ENCODE measurements at places on chromosomes 4 and X.

- no peak for DNase-seq
These were observed 65.6 kb downstream of the JAKMIP1 start for GRCh38 chr4:6134612-6135220.

- DNase-seq: peak; percentile 45
These were observed 206.5 kb upstream of the PDE5A start for GRCh38 chr4:119834906-119835612.

DNA sequence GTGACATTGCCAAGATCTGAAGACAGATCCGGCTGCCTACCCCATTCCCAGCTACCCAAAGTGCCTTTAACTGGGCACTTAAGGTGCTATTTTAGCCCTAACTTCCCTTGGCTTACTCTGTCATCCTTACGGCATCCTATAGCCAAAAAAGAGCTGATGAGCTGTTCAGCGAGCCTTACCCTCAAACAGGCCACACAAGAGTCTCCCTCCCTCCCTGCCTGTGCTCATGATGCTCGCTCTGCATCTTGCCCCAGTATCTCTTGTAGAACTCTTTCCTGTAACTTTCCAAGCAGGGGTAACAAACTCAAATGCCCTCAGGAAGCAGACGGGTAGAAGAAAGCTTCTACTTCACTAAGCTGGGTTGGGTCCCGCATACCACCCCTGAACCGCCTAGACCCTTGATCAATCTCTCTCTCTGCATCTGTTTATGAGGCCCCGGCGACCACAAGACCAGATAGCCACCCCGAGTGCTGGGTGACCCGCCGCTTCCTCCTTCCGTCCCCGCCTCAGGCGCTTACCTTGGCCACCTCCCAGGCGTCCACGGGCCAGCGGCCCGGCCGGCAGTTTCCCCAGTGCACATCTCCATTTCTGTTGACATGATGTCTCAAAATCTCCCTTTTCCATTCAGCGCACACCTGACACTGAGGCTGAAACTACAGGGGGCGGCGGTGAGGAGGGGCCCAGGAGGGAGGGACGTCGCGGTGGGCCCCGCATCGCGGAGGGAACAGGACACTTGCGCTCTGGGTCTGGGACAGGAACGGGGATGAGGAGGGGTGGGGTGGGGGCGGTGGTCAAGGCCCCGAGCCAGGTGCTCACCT, 663 bp downstream of the CXorf38 start:
- peak; percentile 87 for DNase-seq

- DNase-seq: no peak
These were observed 207.1 kb downstream of the ENOX2 start for GRCh38 chrX:130695931-130696330.

GRCh38 chrX:109890910-109891502, 111.9 kb upstream of the TMEM164 start:
- peak; percentile 44 for DNase-seq

DNA sequence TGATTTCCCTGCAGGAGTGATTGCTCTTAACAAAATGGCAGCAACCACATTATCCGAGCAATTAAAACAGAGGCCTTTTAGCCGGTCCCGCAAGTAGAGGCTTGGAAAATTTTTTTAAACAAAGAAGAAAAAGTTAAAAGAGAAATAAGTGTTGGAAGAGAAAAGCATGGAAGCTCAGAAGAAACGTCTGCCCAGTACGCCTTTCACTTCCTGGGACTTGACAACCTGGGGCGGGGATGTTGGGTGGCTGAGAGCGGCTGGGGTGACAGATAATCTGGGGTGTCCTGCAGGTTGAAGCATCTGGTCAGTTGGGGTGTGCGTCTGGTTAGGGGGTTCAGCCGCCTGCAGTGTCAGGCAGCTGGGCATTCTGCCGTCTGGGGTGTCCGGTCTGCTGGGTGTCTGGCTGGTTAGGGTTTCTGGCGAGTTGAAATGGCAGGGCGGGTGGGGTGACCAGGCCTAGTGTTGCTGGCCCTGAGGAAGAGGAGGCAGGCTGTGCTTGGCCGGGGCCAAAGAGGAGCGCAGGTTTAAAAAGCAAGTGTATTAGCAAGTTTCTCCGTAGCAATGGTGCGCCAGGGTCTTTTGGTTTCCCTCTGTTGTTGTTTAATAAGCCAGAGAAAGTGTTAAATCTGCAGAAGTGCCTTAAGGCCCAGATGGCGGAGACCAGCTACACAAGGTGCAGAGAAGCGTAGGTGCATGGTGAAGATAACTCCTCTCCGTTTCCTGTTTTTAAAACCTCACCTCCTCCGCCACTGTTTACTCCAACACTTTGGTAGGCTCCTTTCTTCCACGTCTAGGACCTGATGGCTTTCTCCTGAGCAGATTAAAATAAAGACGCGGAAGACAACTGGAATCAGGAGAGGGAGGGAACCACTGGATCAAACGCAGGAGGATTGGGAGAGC, 5.6 kb downstream of the HAND2 start:
- DNase-seq: no peak

GRCh38 chr4:163473576-163473975, at the start of gene TKTL2:
TSS of gene TKTL2 (minus strand) at chr4:163473754. CDS start at chr4:163473734, 20 bp downstream.
- no peak for DNase-seq

- DNase-seq: no peak
These were observed 37.4 kb upstream of the NLGN4X start for GRCh38 chrX:6266041-6266440.

GRCh38 chrX:9644335-9644734, 121.3 kb downstream of the GPR143 start:
- no peak for DNase-seq

Measured in left lung (tissue), 14 donors.